Activated gamma-delta T cell (primary cell): ENCODE measurements at places on chromosomes 5 and 9.

- no peak for DNase-seq
Measured at GRCh38 chr5:14421851-14422250, 159.7 kb upstream of the OTULINL start.

- DNase-seq, result no peak
Measured at GRCh38 chr5:141511771-141512325, 23.0 kb downstream of the PCDHGC5 start.

DNA sequence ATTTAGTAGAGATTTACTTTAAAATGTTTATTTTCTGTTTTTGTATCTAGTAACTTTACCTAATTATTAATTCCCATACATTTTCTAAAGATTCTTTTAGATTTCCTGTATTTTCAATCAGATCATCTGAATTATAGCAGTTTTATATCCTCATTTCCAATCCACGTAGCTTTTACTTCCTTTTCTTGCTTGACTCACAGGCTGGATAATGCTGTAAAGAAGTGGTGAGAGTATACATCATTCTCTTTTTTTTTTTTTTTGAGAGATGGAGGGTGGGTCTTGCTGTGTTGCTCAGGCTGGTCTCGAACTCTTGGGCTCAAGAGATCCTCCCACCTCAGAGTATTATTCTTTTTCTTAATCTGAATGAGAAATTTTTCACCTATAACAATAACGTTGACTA is 11.2 kb upstream of the SETX start:
- DNase-seq, result no peak

DNA sequence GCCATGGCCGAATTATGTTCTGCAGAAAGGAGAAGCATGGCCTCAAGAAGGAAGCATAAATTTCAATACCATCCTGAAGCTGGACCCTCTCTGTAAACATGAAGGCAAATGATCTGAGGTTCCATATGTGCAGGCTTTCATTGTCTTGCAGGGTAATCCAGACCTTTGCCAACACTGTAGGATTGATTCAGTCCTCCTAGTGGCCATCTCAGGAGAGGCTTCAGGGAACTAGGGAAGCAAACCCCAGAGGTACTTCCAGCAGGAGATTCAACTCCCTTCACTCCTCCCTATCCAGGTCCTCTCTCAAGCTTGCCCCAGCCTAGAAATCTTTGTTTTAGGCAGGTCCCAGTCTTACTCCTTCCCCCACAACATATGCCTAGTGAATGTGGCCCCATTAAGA is 99.3 kb upstream of the HCN1 start:
- DNase-seq, result no peak

GRCh38 chr9:87097238-87097637 is 149.9 kb upstream of the GAS1 start:
- no peak for DNase-seq

- DNase-seq, result peak; percentile 3
Measured at GRCh38 chr5:68711293-68712200, 382.3 kb upstream of the SLC30A5 start.

DNA sequence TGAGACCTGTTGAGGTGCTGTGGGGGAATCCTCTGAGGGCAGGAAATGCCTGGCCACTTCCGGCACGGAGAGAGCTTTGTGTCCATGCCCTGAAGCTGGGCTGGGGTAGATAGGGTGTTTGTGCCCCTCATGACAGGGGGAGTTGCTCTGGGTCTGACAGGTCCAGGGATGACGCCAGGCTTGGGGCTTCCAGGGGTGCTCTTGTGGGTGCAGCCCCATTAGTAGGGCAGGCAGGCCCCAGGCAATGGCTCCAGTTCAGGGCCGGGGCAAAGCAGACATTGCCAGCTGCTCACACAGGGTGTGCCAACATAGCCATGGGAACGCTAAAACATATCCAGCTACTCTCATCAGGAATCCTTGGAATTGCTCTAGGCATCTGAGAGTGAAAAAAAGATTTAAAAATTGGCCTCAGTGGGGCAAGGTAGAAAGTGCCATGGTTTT is 21.1 kb downstream of the PITX1 start:
- DNase-seq, result no peak

DNA sequence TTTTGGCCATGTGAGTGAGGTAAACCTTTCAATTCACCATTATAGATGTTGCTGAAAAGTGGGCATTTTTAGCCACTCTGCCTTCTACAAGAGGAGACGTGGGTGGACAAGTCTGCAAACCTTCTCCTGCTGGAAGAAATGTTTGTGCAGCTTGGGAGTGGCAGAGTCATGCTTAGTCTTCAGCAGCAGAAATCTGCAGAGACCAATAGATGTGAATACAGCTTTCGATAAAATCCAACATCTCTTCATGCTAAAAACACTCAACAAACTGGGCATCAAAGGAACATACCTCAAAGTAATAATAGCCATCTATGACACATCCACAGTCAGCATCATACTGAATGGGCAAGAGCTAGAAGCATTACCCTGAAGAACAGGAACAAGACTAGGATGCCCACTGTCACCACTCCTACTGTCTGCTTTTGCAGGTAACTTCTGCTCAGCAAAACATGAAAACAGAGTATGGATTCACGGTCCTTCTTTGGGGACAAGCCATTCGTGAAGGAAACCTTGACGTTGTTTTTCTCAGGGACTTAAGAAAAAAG is 91.3 kb downstream of the RALGPS1 start:
- no peak for DNase-seq

GRCh38 chr5:14595891-14596290 is 14.3 kb downstream of the OTULINL start:
- no peak for DNase-seq

- no peak for DNase-seq
Measured at GRCh38 chr9:91420501-91421127, 3.0 kb downstream of the NFIL3 start.

DNA sequence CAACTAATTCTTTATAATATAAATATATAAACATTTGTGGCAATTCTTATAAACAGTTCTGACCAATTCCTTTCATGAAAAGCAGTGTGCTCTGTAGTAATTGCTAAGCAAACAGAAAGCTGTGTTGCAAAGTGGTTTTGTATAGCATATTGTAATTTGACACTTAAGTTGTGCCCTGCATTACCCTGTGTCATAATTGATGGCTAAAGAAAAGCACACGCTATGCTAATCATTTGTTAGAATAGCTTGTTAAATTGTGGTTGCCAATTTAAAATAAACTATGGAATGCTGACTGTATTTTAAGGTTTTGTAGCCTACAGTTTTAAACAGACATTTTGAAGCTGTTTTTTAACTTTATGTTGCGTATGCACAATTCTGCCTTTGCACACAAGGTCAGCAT is 140.0 kb downstream of the PBX3 start:
- DNase-seq, result no peak

GRCh38 chr9:133202688-133203453 is 6.2 kb downstream of the OBP2B start:
- DNase-seq, result no peak

- no peak for DNase-seq
Measured at GRCh38 chr5:150022158-150022531, 21.6 kb downstream of the HMGXB3 start.

GRCh38 chr5:40477856-40478546 is 201.7 kb upstream of the PTGER4 start:
- no peak for DNase-seq

- no peak for DNase-seq
Measured at GRCh38 chr9:84062538-84062937, 81.9 kb downstream of the RMI1 start.

GRCh38 chr5:169302491-169303118 is 1.7 kb upstream of the SLIT3 start:
- DNase-seq, result no peak

- DNase-seq, result no peak
Measured at GRCh38 chr5:42944989-42945388, 95.1 kb downstream of the ANXA2R start.

DNA sequence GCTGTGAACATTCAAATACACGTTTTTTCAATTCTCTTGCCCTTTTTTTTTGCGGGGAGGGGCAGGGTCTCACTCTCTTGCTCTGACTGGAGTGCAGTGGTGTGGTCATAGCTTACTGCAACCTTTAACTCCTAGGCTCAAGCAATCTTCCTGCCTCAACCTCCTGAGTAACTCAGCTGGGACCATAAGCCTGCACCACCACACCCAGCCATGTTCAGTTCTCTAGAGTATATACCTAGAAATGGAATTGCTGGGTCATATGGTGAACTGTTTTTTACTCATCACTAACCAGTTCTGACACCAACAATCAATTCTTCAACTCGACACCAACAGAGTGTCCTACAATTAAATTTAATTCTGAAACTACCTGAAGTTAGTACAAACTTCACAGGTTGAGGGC is 85.5 kb upstream of the ZNF169 start:
- no peak for DNase-seq

- DNase-seq, result no peak
Measured at GRCh38 chr5:115785381-115786065, 30.9 kb downstream of the CDO1 start.

GRCh38 chr5:117649821-117650220 is 1075.2 kb upstream of the SEMA6A start:
- DNase-seq, result no peak

DNA sequence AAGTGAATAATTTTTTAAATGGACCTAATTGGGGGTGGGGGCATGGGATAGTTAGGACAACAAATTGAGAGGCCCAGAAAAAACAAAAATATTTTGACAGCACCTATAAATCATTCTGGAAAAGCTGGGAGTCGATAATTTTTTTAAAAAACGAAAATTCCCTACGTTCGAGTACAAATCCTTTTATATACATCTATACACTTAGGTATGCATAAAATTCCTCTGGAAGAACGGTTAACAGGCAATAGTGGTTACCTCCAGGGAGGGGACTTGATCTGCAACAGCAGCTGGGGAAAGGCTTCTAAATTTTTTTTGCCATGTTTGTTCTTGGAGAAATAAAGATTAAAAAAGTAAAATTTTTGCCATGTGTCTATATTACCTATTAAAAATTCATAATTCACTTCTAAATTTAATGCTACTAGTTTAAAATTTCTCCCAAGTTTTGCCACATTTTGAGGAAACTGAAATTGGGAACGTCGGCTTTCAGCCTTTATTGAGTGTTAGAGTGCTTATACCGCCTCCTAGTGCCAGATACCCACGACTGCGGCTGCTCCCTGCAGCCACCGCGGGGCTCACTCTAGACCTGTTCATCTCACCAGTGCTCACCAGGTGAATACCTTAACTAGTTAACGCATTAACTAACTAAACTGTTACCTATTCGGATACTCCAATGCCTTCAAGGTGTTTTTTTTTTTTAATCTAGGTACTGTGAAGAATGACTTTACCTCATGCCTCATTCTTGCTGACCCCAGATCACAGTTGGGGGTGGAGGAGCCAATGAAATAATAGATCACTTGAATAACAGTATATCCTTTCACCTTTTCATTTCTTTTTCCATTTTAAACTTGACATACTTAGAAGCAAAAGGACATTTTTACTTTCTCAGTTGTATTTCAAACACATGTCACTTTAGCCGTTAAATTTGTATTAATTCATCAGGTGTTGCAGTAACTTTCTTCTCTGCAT is 1.8 kb upstream of the BHMT start:
- no peak for DNase-seq

DNA sequence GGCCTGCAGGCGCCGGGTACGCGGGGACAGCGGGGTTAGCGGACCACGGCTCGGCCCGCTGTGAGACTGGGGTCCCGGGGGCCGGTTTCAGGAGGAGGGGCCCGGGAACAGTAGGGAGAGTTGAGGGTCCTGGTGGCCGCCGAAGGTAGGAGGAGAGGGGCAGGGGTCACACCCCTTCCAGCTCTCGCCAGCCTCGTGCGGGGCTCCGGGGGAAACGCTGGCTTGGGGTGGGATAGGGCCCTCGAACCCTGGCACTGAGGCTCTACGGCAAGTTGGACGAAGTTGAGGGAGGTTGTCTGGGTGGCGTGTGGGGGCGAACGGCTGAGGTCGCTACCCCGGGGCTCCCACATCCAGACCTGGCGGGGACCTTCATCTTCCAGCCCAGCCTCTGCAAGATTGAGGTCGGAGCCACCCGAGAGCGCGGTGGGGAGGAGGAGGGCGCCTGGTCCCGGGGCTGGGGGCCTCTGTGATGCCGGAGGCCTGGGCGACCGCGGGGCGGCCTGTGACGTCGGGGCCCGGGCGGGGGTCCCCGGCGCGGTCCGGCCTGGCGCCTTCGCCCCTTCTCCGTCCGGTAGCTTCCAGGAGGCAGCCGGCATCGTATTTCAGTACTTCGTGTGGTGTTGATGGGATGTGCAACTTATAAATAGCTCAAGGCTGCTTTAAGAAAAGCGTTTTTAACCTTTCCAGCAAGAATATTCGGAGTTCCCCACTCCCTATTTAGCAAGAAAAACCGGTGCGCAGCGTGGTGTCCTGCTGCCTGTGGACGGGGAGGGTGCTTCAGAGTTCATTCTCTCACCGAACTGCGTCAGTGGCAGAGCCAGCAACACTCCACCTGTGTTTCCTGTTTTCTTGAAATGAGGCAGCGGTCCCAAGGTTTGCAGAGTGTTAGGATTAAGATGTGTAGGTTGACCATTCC is 902 bp downstream of the HABP4 start:
- peak; percentile 14 for DNase-seq

DNA sequence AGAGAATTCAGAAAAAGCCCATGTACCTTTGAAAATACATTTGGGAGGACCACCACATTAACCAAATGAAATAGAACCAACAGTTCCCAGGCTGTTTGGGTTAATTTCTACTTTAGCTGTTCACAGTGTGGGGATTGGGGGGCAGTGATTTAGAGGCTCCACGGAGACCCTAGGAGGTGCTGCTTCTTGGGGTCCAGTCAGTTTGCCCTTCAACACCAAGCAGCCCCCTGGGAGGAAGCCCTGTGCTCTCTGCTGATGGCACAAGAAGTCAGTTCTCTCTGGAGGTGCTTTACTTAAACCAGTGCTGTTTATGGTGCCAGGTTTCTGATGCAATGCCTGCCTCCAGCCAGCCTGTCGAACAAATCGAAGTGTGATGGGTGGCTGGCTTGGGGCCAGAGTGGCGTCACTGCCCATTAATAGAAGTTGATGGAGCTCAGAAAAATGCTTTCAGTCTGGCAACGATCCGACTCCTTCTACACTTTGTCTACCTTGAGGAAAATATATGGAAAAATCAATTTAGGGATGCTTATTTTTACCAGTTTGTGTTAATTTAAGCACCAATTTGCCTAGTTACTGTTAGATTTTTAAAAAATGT is 134.0 kb downstream of the SNX18 start:
- no peak for DNase-seq

GRCh38 chr9:111431684-111432083 is 52.5 kb downstream of the ECPAS start:
- DNase-seq, result no peak

DNA sequence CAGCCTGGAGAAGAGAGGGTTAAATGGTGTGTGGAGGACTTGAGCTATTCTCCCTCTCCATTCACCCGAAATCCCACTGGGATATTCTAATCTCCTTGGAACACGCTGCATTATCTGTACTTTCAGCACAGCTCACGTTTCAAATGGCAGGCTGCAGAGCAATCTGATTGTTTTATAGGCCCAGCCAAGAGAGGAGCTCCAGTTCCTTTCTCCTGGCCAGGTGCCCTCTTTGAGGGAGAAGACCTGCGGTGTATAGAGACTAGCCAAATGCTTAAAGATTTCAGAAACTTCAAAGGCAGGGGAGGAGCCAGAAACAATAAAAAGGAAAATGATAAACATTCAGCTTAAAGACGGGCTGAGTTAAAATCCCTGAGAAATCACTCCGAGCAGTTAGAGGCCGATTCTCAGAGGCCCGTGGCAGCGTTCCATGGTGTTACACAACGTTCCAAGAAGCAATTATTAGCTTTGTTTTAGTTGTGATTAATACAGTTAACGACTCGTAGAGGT is 564.0 kb upstream of the KLF4 start:
- DNase-seq, result no peak

- DNase-seq, result no peak
Measured at GRCh38 chr9:121297389-121297788, 29.4 kb downstream of the GSN start.

- DNase-seq, result no peak
Measured at GRCh38 chr5:90191352-90192045, 218.1 kb downstream of the CETN3 start.

GRCh38 chr5:15009420-15009819 is 137.8 kb upstream of the ANKH start:
- no peak for DNase-seq
